ENCODE measurements at places on chromosomes 4 and X.

- DNase-seq, result no peak
These were observed 63.7 kb upstream of the RPL34 start for GRCh38 chr4:108556588-108557200.

DNA sequence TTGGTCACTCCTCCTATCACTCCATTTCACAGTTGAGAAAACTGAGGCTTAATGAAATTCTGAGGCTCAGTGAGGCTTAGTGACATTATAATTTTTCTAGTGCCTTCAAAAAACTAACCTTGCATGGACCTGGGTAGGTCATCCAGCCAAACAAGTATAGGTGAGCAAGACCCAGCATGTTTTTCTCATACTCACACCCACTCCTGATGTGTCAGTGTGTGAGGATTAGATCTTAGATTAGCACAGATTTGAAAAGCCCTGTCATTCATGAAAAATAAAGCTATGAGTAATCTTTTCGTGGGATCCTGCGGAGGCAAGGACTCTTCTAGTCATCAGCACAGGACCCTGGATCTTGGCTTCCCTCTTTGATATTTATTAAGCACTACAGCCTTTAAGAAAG is 146.7 kb downstream of the CHIC2 start:
- no peak for DNase-seq

DNA sequence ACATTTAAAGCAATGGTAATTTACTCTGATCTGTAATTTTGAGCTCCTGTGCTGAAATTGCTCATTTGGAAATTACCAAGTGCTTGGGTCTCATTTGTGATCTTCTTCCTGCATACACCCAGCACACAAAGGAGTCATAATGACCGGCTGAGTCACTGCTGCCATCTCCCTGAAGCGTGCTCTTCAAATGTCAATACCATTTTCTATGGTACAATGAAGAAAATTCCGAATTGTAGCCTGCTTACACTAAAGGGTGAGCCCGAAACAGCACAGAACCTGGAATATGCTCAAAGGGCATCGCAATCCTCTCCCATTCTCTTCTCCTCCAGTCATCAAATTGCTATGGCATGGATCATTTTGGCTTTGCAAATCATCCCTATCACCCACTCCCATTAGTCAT is 140.5 kb downstream of the GRIA3 start:
- no peak for DNase-seq

- DNase-seq, result no peak
These were observed 32.8 kb downstream of the CLCN4 start for GRCh38 chrX:10189317-10190268.

- no peak for DNase-seq
These were observed 26.4 kb downstream of the TIGD2 start for GRCh38 chr4:89137695-89138094.

DNA sequence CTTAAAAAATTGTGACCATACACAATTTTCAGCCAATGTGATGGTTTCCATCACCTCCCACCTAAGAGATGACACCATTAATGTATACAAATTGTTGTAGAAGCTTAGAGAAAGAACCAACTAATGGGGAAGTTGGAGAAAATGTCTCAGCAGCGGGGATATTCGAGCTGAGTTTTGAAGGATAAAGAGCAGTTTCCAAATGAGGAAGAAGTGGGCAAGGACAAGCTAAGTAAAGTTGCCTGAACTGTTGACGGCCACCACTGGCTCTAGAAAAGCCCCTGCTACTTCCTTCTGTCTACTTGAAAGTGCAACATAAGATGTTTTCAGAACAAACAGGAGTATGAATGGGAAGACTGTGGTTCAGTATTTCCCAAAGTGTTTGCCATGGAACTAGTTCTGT is 92.0 kb downstream of the CHRNA9 start:
- no peak for DNase-seq

DNA sequence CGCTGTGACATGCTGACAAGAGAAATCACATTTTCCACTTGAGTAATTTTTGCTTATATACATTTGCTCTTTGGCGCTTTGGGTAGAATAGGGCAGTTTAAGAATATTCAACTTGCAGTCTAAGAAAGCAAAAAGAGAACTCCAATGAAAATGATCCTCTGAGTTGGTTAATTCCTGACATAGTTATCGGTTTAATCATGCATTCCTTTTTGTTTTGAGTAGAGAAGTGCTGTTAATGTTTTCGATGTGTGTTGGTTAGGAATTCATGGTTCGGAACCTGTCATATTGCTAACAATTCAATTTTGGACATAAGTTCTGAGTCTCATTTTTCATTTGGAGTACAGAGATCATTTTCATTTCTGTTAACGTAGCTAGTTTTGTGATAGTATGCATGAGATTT is 700.6 kb upstream of the PITX2 start:
- DNase-seq, result peak; percentile 21

- DNase-seq, result no peak
These were observed 117.0 kb downstream of the KDR start for GRCh38 chr4:55008166-55009056.

DNA sequence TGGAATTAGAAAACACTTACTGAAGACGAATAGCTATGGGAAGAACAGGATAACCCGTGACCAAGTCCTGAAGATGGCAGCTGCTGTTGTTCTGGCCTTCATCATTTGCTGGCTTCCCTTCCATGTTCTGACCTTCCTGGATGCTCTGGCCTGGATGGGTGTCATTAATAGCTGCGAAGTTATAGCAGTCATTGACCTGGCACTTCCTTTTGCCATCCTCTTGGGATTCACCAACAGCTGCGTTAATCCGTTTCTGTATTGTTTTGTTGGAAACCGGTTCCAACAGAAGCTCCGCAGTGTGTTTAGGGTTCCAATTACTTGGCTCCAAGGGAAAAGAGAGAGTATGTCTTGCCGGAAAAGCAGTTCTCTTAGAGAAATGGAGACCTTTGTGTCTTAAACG is 2.4 kb downstream of the AGTR2 start:
- DNase-seq, result no peak

GRCh38 chr4:89586318-89586717 is 250.6 kb downstream of the SNCA start:
- DNase-seq, result no peak

DNA sequence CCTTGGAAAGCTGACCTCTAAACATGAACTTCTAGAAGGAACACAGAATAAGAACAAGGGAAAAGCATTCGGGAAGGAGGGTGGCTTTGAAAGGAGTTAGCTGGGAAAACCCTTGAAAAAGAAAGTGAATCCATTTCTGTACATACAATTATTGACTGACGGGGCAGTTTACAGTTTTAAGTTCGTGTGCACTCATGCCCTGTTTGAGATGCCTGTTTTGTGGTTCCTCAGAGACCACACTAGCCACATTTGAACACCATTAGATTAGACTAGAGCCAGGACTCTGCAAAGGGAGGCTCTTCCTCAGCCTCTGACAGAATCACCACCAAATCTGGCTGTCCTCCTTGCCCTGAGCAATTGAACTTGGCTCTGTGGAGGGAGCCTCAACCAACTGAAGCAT is 158.3 kb downstream of the PALLD start:
- DNase-seq, result no peak

- no peak for DNase-seq
These were observed 66.5 kb upstream of the TMEM184C start for GRCh38 chr4:147550626-147551246.

DNA sequence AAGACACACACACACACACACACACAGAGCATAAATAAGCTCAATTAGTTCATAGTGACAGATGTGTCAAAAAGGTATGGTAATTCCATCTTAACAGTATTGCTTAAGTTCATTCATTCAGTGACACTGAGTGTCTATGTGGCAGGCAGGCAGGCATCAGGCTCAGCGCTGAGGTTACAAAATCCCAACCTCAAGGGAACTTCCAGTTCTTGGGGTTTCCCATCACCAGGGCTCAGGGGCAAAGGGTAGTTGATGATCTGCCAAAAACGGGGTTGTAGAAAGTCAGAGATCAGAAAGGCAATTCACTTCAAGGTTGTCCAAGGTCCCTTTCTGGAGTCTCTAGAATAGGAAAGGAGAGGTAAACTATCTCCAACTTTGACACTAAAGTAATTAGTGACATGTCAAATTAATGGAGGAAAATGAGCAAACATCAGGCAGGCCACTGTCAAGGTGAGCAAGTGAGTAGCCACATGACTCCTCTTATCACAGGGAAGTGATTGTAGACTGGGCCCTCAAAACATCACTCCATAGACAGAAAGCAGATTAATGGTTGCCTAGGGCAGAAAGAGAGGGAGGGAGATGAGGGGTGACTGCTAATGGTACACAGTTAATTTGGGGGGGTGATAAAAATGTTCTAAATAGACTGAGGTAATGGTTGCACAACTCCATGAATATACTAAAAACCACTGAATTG is 41.8 kb downstream of the GPC4 start:
- no peak for DNase-seq

GRCh38 chr4:6364146-6364545 is 94.5 kb downstream of the WFS1 start:
- no peak for DNase-seq

DNA sequence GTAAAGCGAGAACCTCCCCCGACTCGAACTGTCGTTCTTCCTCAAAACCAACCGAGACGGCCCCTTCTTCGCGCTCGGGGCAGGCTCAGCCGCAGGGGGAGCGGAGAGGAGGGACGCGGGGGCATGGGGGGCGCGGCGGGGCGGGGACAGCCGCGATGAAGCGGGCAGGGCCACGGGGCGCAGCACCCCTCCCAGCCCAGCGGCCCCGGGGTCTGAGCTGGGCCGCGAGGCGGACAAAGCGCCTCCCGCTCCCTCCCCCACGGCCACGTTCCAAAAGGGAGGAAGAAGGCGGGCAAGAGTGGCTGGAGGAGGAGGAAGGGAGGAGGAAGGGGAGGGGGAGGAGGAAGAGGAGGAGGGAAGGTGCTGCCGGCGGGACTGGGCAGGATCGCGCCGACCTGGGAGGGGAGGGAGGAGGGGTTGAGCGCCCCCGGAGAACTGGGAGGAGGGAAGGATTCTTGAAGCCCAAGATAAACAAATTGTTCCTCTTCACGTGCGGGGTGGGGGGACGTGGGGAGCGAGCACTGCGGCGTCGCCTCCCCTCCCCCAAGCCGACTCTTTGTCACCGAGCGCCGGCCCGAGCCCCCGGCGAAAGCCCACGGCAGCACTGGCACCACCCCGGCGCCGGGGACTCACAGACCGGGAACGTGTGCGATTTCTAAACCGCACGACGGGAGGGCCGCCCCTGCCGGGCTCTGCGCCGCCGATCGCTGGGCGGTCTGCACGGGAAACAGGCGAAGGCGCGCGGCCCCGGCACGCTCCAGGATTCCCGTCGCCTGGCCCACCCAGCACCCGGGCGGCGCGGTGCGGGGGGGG is 2.9 kb downstream of the MAML3 start:
- peak; percentile 94 for DNase-seq

- DNase-seq, result no peak
These were observed 258.7 kb upstream of the SLC7A11 start for GRCh38 chr4:138500869-138501268.

All from AG04450 (cell line).